NCI-H748 treated with DMSO at 0.1 percent for 48 hours (cell line): ENCODE measurements at places on chromosomes 4 and X.

- no peak for DNase-seq
Measured at GRCh38 chr4:140688711-140689598, 67.2 kb downstream of the TBC1D9 start.

- no peak for DNase-seq
Measured at GRCh38 chr4:152536545-152537182, 772 bp upstream of the FBXW7 start.

DNA sequence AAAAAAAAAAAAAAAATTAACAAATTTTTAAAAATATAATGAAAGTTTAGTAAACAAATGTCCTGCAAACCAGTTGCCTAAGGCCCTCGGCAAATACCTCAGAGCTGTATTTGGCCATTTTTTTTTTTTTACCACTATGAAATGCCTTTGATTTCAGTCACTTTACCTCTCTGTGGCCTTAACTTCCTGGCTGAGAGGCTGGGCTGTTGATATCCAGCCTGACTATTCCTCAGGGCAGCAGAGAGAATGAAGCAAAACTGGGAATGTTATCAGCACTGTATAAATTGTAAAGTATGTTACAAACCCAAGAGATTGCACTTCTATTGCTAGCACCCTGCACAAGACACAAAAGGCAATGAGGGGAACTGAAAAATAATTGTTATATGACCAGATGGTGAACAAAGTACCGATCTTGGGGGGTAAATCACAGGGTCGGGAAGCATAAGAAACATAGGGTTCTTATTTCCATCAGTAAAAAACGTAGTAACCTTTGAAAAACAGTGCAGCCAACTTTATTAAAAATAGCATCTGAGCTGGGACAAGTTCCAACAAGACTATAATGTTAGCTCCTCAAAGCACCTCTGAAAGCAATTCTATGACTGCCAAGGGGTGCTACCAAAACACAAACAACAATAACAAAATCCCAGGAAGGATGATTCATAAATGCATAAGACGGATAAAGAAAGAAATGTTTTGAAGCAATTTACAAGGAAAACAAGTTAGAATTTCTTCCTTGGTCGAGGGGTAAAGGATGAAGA is 18.1 kb downstream of the USP46 start:
- DNase-seq: no peak

DNA sequence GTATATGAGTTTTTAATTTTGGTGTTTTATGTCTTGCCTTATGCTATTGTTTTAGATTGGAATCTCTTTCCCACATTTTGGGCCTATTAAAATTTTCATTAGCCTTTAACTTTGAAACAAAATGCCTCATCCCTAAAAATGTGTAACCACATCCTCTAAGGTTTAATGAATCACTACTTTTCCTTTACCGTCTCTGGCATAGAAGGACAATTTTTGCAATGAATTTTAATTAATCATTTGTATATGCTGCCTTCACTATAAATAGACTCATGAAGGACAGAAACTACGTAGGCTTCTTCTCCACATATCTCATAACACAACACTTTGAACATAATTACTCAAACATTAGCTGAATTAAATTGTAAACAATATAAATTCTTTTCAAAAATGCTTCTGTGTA is 421.5 kb downstream of the NLGN4X start:
- DNase-seq: no peak

GRCh38 chr4:76486588-76487276 is 51.7 kb downstream of the SHROOM3 start:
- DNase-seq: no peak

DNA sequence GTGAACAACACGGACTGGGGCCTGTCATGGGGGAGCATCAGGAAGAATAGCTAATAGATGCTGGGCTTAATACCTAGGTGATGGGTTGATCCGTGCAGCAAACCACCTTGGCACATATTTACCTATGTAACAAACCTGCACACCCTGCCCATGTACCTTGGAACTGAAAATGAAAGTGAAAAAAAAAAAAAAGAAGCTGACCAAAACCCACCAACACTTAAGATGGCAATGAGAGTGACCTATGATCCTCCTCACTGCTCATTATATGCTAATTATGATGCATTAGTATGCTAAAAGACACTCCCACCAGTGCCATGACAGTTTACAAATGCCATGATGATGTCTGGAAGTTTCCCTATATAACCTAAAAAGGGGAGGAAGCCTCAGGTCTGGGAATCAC is 503.2 kb upstream of the CTSO start:
- DNase-seq: no peak

DNA sequence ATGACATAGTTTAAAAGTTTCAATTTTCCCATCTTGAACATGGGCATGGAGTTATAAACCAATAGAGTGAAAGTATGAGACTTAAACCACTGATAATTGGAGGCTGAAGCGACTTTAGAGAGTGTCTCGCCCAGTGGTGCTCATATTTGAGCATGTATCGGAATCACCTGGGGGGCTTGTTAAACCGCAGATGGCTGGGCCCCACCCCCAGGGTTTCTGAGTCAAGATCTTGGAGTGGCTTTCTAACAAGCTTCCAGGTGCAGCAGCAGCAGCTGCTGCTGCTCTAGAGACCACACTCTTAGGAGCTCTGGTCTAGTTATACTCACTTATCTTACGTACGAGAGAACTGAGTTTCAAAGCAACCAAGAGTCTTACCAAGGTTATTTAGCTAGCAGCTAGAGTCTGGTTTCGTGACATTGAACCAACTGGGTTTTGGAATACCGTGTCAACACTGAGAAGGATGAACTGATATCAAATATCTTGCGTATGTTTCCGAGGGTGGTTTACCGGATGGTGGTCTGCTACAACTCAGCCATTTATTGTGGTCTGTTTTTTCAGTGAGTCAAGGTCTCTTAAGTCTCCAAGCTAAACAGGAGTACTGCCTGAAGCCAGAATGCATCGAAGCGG is 5.9 kb downstream of the PHEX start:
- no peak for DNase-seq

DNA sequence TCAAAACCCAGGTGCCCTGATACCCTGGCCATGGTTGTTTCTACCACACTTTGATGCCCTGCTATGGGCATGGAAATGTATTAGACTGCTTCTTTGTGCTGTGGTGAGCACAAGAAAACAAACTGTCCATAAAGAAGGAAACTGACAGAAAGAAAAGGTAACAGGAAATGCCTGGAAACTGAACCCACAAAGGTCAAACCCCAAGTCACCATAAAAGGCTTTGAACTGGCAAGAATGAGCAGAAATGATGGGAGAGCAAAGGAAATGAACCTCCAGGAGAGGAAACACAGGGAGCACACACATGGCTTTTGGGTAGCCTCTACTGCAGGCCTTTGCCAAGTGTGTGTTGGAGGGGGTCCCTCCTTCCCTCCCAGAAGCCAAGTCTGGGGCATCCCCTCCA is 35.0 kb downstream of the LHFPL1 start:
- no peak for DNase-seq

- no peak for DNase-seq
Measured at GRCh38 chr4:40599431-40599830, 30.2 kb downstream of the RBM47 start.

GRCh38 chrX:152299787-152300186 is 151.3 kb downstream of the GABRA3 start:
- DNase-seq: no peak

- no peak for DNase-seq
Measured at GRCh38 chrX:22056235-22056634, 24.1 kb downstream of the PHEX start.

GRCh38 chr4:13535708-13536361 is 8.5 kb downstream of the NKX3-2 start:
- DNase-seq: no peak

DNA sequence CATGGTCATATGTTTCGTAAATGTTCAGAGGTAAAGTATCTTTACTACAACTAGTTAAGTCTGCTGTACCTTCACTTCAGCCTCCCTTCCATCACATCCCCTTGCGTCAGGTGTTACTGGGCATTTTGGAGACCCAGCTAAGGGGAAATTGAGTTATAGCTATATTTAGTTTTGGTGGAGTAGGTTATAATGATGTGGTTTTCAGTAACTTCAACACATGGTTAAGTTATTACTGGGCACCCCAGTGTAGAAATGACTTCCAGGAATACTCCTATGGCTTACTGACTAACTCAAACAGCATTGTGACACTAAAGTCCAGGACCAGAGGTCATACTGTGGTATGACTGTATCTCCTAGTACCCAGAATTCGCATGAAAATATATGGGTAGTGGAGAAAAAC is 23.4 kb upstream of the ACSL1 start:
- no peak for DNase-seq

DNA sequence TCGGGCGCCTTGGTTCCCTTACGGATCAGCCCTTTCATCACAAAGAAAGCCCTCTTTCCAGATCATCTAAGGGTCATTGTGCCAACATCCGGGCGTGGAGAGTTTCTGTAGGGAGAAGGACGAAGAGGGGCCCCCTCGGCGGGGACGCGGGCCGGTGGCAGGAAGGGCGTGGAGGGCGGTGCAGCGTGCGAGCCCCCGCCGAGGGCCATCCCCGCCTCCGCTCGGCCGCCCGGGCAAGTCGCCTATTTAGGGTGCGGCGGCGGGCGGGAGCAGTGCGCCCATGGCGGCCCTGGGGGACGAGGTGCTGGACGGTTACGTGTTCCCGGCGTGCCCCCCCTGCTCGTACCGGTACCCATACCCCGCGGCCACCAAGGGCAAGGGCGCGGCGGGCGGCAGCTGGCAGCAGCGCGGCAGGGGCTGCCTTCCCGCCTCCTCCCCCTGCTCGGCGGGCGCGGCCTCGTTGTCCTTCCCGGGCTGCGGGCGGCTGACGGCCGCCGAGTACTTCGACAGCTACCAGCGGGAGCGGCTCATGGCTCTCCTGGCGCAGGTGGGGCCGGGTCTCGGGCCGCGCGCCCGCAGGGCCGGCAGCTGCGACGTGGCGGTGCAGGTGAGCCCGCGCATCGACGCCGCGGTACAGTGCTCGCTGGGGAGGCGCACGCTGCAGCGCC is at the start of gene ZAR1:
TSS of gene ZAR1 (plus strand) at position 241 of the 668 bp plus-strand sequence. CDS start at position 281, 40 bp downstream.
- no peak for DNase-seq

GRCh38 chr4:13483136-13483767 is 888 bp downstream of the RAB28 start:
- peak; percentile 22 for DNase-seq

- DNase-seq: no peak
Measured at GRCh38 chr4:110124711-110125110, 73.7 kb downstream of the ELOVL6 start.

GRCh38 chr4:53547983-53548382 is 43.3 kb downstream of the LNX1 start:
- no peak for DNase-seq

GRCh38 chr4:54505362-54505761 is 152.4 kb upstream of the KIT start:
- DNase-seq: no peak
